ENCODE measurements at places on chromosomes 12 and 14.

- no peak for DNase-seq
Measured at GRCh38 chr14:99777951-99778350, 15.3 kb upstream of the EML1 start.

DNA sequence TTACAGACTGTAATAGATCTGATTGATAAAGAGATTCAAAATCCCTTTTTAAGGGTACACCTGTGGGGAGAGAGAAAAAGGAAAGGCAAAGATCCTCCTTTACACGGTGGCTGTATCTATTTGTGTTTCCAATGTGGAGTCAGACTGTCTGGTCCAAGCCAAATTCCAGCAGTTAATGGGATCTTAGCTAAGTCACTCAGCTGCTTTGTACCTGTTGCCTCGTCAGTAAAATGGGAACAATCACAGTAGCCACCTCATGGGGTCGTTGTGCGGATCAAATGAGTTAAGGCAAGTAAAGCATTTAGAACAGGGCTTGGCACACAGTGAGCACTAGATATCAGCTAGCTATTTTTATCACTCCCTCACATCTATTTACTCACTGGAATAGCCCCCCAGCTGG is 46.9 kb downstream of the EFCAB11 start:
- no peak for DNase-seq

DNA sequence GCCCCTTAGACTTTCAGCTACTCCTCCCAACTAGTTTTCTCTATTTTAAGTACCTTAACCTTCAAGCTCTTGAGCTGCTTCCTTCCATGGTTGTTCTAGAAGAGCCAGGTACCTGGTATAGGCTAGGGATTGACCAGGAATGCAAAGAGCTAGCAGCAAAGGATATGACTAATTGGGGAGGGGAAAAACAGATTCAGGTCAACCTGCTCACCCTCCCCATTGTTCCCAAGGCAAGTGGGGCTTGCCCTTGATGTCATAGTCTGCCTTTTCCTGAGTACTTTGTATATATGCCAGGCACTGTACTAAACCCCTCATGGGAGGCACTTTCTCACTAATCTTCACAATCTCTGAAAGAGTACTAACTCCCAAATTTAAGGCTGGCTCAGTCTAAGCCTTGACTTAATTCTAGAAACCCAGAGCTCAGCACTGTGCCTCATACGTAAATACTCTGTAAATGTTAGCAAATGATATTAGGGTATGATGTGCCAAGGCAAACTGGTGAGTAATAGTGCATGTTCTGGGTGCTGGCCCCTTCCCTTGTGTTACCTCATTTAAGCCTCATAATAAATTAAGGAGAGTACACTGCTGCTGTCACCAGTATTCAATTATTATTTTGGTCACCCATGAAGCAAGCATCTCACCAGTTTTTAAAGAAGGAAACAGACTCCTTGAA is 42.2 kb downstream of the SUDS3 start:
- no peak for DNase-seq

DNA sequence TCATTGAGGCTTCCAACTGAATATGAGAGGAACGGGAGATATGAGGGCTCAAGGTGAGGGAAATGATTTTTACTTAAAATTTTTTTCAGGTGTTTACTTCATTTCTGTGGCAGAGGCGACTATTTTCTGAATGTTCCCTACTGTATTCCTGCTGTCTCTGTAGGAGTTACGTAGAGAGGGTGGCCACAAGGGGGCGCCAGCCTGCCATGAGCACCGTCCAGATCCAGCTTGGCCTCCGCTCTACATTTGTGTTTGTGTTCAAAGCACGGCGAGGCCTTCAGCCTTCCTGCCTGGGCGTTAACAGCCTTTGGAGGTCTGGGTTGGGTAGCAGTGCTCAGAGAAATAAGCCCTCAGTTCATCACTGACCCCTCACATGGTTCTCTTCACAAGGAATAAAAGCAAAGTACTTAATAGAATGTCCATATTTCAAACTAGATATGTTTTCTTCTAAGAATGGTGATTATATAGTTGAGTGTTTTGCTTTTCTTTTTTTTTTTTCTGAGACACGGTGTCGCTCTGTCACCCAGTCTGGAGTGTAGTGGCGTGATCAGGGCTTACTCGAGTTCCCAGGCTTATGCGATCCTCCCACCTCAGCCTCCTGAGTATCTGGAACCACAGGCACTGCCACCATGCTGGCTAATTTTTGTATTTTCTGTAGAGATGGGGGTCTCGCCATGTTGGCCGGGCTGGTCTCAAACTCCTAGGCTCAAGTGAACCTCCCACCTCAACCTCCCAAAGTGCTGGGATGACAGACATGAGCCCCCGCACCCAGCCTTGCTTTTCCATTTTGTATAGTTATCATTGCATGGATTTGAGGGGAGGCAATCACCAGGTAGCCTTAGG is 22.3 kb downstream of the CKB start:
- DNase-seq = no peak

GRCh38 chr14:88384718-88385117 is 739 bp upstream of the SPATA7 start:
- no peak for DNase-seq

DNA sequence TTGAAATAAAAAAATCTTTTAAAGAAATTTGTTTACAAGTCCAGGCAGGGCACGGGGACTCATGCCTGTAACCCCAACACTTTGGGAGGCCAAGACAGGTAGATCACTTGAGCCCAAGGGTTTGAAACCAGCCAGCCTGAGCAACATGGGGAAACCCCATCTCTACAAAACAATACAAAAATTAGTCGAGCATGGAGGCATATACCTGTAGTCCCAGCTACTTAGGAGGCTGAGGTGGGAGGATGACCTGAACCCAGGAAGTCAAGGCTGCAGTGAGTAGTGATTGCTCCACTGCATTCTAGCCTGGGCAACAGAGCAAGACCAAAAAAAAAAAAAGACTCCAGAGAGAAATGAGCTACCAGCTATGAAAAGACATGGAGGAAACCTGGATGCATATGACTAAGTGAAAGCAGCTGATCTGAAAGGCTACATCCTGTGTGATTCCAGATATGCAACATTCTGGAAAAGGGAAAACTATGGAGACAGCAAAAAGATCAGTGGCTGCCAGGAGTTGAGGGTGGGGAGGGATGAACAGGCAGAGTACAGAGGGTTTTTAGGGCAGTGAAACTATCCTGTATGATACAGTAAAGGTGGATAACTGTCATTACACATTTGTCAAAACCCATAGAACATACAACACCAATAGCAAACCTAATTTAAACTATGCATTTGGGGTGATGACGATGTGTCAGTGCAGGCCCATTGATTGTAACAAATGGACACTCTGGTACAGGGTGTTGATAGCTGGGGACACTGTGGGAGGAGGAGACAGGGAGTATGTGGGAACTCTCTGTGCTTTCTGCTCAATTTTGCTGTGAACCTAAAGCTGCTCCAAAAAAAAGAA is 59.9 kb downstream of the PRKAB1 start:
- no peak for DNase-seq

- DNase-seq = no peak
Measured at GRCh38 chr14:89750281-89750755, 204.2 kb downstream of the EFCAB11 start.

- DNase-seq = no peak
Measured at GRCh38 chr12:129719416-129719815, 184.4 kb downstream of the TMEM132D start.

GRCh38 chr14:99541677-99542470 is 60.7 kb downstream of the CCNK start:
- DNase-seq = no peak

DNA sequence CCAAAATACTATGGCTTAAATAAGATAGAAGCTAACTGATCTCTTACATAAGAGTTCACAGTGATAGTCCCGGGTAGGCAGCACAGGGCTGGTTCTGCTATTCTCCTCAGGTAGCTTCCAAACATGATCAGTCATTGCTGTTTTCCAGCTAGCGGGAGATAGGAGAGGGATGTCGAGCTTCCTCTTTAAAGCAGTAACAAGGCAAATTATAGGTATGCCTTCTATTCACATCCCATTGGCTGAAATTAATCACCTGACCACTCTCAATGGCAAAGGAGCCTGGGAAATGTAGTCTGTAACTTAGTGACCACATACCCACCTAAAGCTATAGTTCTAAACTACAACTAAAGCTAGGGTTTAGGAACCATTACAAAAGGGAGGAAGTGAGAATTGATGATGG is 34.5 kb upstream of the VRK1 start:
- DNase-seq = no peak

- no peak for DNase-seq
Measured at GRCh38 chr14:35932136-35932535, 106.0 kb downstream of the BRMS1L start.

- DNase-seq = no peak
Measured at GRCh38 chr12:58671196-58671595, 249.1 kb downstream of the LRIG3 start.

DNA sequence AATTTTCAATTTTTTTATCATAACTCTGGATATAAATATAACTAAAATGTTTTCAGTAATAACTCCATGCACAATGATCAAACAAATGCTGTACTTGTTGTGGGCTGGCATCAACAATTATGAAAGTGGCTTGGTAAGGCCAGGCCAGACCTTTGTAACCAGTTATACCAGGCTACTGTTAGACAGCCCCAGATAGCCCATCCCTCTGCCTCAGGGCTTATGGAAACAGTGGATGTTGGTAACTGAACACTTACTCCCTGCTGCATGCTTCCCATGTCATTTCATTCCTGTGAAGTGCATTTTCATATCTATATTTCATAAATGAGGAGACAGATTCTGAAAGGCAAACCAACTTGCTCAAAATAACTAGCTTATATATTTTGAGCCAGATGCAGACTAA is 195.0 kb downstream of the SYT1 start:
- DNase-seq = no peak

All from stimulated activated CD8-positive, alpha-beta memory T cell treated with anti-CD3 and anti-CD28 coated beads, Interleukin-12 subunit alpha, Interleukin-12 subunit beta, amount 100 ng/mL, for 4 hours (primary cell).